Activated naive CD8-positive, alpha-beta T cell treated with anti-CD3 and anti-CD28 coated beads for 36 hours (primary cell): ENCODE measurements at places on chromosomes 5 and 9. TPM values are rescaled to one million over a fixed set of nuclear protein-coding genes. Genes with fewer than 3 reads are reported as not detected.

ENG gene
- 17.7 TPM for total RNA-seq

DNA sequence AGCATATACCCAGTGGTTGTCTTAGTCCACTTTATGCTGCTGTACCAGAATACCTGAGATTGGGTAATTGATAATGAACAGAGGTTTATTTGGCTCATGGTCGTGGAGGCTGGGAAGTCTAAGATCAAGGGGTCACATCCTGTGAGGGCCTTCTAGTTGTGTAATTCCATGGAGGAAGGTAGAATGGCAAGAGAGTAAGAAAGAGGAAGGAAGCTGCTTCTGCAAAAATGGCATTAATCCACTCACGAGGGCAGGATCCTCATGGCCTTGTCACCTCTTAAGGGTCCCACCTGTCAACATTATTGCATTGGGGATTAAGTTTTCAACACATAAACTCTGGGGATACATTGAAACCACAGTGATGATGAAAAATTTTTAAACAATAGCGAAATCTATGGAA lies 17.0 kb downstream of the BTNL8 start:
- DNase-seq: no peak

- no peak for DNase-seq
Observed at GRCh38 chr5:87499478-87500410, 87.0 kb upstream of the CCNH start.

PNPLA7 gene
- 2.9 TPM for total RNA-seq

DNA sequence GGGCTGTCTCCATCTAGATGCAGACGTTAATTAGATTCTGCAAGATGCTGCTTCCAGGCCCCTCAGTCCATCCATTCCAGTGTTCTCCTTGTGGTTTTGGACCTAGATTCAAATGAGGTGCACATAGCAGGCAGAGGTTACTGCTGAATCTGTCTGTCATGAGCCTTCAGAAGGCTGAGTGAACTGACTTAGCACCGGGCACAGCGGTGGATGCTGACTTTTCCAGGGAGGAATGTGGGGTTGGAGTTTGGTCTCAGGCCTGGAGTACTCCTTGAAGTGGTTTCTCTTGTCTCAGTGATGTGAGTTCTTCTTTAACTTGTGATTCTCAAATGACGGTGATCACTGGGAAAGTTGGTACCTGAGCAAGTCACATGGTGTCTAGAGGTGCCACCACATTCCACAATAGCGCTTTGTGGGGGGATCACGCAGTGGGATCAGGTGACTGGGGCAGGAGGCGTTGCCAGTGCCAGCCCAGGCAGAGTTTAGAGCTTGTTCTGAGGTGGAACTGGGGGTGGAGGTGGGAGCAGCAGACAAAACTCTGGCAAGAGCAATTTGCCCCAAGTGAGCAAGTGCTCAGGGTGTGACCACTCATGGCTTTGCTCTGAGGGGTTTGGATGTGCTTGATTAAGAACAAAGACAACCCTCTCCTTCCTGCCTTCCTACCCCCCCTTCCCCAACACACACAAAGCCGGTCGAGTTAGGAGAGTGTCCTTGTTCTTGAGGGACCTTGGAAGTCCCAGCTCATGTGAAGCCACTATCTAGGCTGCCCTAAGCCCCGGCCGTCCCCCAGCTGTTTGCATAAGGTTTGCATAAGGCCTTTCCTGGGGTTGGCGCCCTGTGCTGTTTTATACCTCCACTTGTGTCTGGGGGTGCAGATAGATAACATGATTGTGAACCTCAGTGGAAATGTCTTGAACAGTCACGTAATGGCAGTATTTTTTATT lies 25.1 kb downstream of the JADE2 start:
- DNase-seq: no peak

C5orf52 gene
- total RNA-seq: not detected

DNA sequence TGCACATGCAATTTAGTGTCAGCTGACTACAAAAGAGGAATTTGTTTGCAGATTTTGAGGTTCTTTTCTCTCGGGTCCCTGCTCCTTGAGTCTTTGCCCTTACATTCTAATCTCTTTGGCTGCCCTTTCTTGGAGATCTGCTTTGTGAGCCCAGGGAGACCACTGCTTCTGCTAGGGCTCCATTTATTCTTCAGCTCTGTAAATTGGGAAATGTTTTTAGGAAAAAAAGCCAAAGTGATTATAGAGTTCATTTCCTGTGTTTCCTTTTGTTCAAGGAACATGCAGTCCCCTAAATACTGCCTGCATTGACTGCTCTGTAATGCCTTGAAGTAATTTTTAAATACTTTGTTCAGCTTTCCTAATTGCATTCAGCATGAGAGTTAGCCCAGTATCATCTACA lies 197.4 kb downstream of the CSNK1G3 start:
- no peak for DNase-seq

GRCh38 chr5:180641566-180641900 lies 7.9 kb downstream of the FLT4 start:
- no peak for DNase-seq
